ENCODE measurements at places on chromosomes 2 and 18.

DNA sequence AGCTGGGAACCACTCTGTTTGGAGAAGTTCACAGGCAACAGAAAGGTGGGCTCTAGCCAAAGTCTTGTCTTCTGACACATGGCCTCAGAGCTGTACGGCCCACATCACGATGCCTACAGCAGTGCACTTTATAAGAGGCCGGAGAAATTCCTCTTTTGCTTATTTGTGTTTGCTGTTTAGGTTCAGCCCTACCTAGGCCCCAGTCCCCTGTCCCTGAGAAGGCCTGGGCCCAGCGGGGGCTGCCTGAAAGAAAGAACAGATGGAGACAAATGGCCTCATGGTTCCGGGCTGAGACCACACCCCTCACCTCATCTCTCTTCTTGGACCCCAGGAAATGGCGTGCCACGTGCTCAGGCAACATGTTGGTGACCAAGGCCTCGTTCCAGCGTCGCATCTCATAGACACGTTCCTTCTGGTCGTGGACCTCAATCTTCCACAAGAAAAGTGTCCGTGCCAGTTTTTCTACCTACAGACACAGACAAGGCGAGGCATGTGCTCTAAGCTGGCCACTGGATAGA lies 30.9 kb downstream of the CENPO start:
- no peak for DNase-seq

DNA sequence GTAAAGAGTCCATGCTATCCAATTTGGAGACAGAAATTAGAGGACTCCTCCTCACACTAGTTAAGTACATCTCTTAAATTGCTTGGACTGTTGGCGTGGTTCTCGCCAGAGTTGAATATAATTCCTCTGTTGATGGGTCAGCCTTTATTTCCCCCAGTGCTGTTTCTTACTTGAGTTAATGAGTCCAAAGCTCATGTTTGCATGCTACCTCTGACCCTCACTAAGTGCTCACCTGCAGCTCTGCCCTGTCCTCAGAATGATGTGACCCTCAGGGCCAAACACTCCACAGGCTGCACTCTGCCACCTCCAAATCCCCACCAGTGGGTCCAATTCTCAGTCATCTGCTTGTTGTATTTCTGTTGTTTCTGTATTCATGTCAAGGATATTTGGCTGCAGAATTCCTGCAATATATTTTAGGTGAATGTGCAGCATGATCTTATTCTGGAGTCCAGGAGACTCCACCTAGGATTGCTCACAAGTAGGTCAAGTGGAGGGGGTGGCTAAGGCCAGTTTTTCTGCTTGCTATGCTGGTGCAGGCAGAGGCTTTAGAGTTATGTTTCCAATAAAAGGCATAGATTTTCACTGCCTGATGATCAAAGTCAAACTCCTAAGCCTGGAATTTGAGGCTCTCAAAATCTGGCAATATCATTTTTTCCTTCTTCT lies 37.8 kb downstream of the RDH14 start:
- no peak for DNase-seq

DNA sequence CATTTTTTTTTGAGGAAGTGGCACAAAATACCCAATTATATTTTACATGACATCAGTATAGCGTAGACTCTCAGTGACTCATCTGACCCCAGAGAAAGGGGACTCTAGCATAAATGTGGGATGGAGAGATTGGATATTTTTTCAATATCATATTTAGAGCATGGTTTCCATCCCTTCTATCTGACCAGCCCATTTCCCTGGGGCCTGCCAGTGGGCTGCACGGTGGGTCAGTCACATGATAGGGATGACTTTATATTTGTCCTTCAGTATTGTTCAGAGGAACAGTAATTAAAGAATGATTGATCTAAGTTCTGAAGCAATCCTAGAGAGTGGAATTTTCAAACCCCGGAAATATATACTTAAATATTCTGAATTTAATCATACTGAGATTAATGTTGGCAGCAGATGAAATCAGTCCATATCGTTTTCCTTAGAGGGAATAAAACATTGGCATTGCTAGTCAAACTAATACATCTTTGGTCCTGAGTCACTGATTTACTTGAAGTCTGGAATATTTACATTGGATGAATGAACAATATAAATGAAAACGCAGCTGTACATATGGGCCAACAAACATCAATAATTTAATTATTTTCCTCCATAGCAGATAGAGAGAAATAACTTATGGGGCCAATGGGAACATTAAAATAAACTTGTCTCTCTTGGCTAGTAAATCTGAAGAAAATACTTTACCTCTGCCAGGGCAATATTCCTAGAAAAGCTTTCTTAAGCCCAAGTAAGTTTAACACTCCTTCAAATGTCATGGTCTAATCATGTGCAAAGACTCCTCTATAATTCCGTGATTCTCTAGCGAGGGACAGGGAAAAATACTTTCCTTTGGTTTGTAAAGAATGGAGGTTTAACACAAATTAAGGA lies 563.6 kb upstream of the PKDCC start:
- DNase-seq = no peak

DNA sequence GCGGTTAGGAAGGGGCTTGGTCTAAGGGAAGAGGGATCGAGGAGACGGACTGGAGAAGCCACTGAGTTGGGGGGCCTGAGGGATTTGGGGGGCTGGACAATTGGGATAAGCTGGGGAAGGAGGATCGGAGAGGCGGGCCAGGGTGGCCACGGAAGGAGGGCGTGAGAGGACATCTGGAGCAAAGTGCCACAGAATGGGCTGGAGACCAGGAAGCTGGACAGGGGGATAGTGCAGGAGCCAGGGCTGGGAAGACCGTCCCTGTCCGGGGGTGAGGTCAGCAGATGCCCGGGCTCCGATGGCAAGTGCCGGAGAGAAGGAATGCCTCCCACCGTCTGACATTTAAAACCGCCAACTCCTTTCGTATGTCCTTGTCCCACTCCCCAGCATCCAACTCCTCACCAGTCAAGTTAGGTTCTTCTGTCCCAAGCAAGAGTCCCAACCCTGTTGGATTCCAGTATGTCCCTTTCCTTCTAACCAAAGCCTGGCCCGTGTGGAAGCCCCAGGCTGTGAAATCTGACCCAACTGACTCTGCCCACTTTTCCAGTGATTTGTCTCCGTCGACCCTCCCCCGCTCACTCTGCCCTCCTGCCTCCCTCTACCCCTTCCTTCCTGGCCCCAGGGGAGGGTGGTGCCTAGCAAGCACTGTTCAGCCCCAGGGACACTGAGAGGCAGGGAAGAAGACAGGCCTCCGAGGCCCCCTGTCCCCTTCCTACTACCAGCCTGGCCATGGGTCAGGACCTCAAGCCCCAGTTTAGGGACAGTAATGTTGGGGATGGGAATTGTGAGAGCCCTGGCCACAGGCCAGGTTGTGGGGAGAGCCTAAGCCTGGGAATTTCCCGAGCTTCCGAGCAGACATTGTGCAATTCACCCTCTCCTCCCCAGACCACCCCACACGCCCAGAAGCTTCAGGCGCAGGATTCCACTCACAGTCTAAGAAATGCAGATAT lies 31.5 kb upstream of the TMBIM1 start:
- no peak for DNase-seq

GRCh38 chr2:203476881-203477280 lies 58.2 kb downstream of the RAPH1 start:
- DNase-seq = no peak

DNA sequence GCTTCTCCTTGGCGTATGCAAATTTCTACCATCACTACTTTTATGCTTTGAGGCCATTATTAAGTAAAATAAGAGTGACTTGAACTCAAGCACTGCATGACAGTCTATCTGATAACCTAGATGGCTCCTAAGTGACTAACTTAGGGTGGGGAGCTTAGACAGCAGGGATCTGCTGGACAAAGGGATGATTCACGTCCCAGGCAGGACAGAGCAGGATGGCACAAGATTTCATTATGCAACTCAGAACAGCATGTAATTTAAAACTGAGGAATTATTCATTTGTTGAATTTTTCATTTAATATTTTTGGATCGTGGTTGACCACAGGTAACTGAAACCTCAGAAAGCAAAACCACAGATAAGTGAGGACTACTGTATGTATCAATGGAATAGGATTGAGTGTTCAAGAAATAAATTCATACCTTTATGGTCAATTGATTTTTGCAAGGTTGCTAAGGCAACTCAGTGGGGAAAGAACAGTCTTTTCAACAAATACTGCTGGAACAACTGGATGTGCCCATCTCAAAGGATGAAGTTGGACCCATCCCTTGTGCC lies 115.3 kb downstream of the MBD2 start:
- no peak for DNase-seq

GRCh38 chr2:230871361-230872150 lies 6.8 kb downstream of the ITM2C start:
- DNase-seq = no peak

GRCh38 chr2:219443016-219443696 lies 8.5 kb downstream of the SPEG start:
- DNase-seq = no peak

GRCh38 chr18:75070625-75071483 lies 138.1 kb downstream of the PTGR3 start:
- DNase-seq = peak; percentile 62

DNA sequence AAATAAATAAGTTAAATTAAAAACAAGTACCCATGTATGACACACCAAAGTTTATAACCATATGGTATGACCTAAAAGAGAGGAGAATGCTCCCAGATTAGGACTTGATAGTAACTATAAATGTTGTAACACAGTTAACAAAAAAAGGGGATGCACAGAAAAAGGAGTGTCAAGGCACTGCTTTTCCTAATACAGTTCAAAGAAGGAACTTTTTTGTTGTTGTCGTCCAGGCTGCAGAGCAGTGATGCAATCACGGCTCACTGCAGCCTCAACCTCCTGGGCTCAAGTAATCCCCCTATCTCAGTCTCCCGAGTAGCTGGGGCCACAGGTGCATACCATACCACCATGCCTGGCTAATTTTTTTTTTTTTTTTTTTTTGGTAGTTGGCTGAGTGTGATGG lies 2.7 kb downstream of the NARS1 start:
- DNase-seq = no peak

DNA sequence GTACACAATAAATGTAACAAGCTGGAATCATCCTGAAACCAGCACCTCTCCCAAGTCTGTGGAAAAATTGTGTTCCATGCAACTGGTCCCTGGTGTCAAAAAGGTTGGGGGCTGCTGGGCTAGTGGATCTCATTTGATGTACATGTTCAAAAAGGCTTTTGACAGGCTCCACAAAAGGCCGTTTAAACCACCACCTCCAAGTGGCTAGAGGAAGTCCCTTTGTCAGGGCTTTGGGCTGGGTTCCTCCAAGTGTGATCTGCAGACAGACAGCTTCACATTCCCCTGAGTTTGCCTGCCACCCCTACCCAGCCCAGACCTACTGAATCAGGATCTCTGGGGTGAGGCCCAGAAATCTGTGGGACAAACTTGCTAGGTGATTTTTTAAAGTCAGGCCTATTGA lies 84.7 kb downstream of the TGFA start:
- no peak for DNase-seq

- DNase-seq = no peak
These were observed 160.2 kb downstream of the PXDN start for GRCh38 chr2:1584051-1584531.

DNA sequence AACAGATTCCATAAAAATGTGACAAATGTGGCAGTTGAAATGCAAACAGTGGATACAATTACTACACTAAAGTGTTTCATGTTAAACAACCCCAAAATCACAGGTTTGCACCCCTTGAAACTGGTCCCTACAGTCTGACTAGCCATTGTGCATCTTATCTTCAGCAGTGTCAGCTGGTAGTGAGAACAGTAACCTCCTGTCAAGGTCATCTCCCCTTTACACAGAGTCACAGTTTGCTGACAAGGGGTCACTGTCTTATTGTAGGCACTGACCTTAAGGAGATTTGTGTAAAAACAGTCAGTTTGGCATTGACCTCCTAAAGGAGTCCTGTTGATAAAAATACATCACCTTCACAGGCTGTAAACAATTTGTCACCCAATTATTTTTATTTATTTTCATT lies 37.3 kb upstream of the TTC21B start:
- DNase-seq = no peak

DNA sequence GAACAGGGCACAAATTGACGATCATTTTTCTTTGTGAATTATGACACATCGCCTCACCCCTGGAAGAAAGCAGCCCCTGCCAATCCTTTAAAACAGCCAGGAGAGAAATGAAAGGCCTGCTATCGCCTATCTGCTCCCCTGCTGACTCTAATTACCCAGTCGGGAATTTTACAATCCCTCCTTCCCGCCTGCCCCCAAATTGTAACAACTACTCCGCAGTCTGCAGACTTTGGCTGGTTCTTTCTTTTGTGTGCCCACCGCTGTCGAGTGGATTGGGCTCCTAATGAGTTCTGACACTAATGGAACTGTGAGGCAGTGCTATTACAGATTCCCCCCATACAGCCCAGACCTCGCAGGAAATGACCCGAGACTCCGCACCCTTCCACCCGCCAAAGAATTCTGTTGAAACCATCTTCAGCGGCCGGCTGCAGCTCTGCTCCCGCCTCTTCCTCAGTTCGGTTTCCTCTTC lies 281.2 kb upstream of the PARD3B start:
- no peak for DNase-seq

DNA sequence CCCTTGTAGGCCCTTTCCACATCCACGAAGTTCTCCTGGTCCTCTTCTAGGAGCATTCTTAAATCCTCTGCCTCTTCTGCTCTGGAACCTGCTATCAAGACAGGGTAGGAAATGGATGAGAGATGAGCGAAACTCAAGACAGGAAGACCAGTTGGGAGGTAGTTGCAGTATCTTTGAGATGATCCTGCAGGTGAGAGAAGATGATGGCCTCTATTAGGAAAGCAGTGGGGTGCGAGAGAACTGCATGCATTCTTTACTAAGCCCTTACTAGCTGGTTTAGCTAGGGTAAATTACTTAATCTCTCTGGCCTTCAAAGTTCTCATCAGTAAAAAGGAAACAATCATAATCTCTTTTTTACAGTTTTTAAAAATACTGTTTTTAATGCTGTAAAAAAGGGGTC lies 47.0 kb downstream of the VSNL1 start:
- no peak for DNase-seq

DNA sequence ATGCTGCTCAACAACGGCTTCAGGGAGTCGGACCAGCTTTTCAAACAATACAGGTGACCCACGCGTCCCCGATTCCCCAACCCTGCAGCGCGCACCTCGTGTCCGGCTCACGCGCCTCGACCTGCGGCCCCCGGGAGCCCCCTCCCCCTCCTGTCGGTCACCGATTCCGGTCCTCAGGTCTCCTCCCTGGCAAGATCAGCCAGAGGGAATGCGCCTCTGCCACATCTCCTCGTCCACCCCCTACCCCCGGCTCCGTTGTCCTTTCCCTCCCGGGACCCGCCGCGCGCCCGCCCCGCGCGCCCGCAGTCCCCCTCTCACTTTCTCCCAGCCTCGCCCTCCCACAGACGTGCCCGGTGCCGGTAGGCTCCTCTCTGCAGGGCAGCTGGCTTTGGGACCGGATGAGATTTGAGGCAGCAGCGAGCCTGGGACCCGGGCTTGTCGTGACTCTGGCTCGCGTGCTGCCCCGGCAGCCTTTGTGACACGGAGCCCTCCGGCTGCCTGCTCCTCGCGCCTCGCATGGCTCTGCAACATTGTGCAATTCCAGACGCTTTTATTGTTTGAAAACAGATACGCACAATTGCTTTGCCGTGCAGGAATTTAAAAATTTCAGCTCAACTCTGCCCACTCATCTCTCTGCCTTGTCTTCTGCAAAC lies 558 bp downstream of the TTC39C start:
- peak; percentile 63 for DNase-seq

- peak; percentile 36 for DNase-seq
These were observed 84.8 kb downstream of the ACAA2 start for GRCh38 chr18:49728542-49728941.
